ENCODE measurements at places on chromosomes 16 and 17.
A peak's percentile ranks its signal among the peaks of the same experiment; 100 is the strongest.

DNA sequence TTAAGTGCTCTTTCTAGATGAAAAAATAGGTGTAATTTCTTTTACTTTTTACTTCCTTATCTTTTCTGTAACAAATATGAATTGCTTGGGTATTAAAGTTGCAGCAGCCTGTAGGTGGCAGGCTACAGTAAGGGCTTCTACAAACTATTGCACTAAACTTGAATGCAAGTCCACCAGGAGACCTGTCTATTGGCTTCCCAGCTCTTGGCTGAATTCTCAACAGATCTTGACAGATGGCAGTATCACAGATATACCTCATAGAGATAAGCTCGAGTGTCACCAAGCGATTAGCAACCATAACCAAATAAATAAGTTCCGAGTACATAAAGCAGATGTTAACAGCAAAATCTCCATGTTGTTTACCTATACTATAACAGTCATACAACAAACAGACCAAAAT is 5.9 kb downstream of the BBS2 start:
- DNase-seq: peak; percentile 31

GRCh38 chr17:75978938-75979704 is at the start of the genes ACOX1 and TEN1:
Gene ACOX1, minus strand, starts transcription at chr17:75979166. Its CDS starts 93 bp downstream, at chr17:75979073.
Gene TEN1, plus strand, starts transcription at chr17:75979240. Its CDS starts 6,953 bp downstream, at chr17:75986193.
- peak; percentile 94 for DNase-seq

DNA sequence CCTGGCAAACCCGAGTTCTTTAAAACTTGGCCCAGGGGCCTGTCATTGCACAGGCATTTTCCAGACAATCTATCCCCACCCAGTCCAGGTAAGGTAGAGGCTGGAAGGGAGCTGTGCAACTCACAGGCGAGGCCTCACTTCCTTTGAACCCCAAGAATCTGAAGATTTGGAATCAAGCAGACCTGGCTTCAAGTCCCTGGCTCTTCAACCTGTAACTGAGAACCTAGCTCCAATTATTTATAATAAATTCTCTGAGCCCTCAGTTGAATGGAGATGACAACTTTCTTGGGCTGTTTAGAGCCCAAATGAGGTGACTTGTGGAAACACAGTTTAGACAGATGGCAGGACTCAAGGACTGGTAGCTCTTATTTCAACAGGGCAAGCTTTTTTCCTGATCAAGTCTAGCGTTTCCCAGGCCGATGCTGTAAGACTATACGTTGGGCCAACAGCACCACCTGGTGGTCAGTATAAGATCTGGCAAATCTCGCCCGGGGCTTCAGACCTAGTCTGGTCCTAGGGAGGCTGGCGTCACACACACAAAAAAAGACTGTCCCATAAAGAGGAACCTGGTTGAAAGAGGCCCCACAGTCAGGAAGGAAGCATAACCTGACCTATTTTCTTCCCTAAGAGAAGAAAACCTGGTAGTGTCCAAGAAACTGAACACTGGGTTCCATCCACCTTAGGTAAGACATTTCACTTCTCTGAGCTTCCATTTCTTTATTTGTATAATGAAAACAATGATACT is 117.9 kb downstream of the C17orf67 start:
- DNase-seq: peak; percentile 66

- no peak for DNase-seq
Measured at GRCh38 chr16:87976665-87977064, 25.4 kb downstream of the BANP start.

- DNase-seq: no peak
Measured at GRCh38 chr17:73510981-73511718, 133.1 kb downstream of the SDK2 start.

- no peak for DNase-seq
Measured at GRCh38 chr16:67301080-67301782, 21.9 kb downstream of the PLEKHG4 start.

DNA sequence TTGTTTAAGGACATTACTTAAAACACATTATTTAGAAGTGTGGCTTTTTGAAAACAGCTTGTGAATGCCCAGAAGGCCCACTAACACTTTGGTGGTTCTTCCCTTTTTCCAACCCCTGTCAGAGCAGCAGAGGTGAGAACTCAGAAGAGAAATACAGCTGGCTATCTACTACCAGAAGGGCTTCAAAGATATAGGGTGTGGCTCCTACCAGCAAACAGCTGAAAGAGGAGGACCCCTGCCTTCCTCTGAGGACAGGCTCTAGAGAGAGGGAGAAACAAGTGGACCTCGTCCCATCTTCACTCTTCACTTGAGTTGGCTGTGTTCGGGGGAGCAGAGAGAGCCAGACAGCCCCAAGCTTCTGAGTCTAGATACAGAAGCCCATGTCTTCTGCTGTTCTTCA is 6.9 kb upstream of the RAPGEFL1 start:
- DNase-seq: no peak

DNA sequence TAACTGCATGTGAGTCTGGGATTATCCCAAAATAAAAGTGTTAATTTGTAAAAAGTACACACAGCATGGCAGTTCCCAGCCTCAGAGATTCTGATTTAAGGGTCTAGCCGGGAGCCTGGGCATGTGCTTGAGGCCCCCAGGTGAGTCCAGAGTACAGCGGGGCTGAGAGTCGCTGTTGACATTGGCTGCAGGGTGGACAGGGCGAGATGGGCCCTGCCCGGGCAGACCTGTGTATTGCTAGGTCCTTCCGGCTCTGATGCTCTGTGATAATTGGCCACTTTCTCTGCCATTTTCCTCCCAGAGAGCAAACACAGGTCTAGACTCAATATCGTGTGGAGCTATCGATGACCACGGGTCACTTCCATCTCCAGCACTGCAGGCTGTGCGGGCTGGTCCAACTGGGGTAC is 73.6 kb downstream of the ABCC6 start:
- no peak for DNase-seq

DNA sequence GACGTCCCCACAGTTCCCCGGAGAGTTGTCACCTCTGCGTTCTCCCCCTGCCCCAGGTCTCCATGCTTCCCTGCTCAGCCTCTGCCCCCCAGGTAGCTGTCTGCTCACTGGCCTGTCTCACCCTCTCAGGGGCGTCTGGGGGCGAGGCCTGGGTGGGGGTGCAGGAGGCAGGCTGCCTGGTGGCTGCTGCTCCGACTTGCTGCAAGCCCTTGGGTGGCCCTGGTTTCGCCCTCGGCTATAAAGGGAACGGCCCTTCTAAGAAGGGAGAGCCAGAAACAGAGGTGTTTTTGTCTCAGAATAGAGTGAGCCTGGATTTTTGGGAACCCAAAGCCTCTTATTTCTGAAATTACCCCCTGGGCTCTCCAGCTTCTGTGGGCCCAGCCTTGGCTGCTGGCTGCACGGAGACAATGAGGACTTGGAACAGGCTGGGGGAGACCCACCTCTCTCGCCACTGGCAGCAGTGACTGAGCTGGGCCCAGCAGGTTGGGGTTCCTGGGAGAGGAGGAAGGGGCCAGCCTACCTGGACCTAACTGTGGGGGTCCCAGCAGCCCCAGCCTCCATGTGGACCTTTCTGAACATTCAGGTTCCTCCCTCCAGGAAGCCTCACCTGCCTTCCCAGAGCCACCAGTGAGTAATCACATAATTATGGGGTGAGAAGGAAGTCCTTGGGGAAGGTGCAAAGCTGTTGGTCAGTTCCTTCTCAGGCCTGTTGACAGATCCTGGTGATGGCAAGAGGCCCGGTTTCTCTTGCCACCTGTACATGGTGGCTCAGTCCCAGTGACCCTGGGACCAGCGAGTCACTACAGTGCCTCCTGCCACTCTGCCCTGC is 15.5 kb upstream of the SPNS2 start:
- DNase-seq: no peak

All from activated CD4-positive, alpha-beta T cell treated with anti-CD3 and anti-CD28 coated beads, Interleukin-2, amount 50 U/mL, for 4 hours (primary cell).